ENCODE measurements at places on chromosomes 3 and 15. TPM values are rescaled to one million over a fixed set of nuclear protein-coding genes. Genes with fewer than 3 reads are reported as not detected.
A peak's percentile ranks its signal among the peaks of the same experiment; 100 is the strongest.

ST8SIA2 gene
- total RNA-seq, result not detected

SLC6A20 gene
- total RNA-seq, result 10.2 TPM

UBAP1L gene
- 5.4 TPM for total RNA-seq

GRCh38 chr3:192489579-192489978 lies 237.8 kb downstream of the FGF12 start:
- no peak for DNase-seq

GHSR gene
- not detected for total RNA-seq

DNA sequence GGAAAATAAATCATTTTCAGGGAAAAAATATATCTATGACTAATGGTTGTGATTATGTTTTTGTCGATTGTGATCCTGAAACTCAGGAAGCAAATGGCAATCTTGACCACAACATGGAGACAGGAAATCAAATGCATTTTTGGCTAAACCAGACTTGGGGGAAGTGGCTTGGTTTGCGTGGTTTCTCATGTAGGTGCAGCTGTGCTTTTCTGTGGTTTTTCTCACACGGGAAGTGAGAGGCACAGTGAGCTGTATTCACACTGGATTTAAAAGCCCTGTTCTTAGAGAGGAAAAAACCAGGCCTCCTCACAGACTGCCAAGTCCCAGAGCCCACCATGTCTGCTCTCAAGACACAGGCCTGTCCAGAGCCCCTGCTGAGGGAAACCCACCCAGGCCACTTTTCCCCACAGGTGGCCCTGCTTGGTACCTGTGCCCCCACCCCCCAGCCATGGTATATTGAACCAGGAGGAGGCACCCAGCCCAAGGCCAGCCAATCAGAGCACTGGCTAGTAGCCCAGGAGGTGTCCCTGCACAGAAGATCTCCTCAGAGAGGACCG lies 46.1 kb downstream of the BTD start:
- no peak for DNase-seq

- no peak for DNase-seq
Measured at GRCh38 chr3:35638980-35639253, 408 bp upstream of the ARPP21 start.

DNA sequence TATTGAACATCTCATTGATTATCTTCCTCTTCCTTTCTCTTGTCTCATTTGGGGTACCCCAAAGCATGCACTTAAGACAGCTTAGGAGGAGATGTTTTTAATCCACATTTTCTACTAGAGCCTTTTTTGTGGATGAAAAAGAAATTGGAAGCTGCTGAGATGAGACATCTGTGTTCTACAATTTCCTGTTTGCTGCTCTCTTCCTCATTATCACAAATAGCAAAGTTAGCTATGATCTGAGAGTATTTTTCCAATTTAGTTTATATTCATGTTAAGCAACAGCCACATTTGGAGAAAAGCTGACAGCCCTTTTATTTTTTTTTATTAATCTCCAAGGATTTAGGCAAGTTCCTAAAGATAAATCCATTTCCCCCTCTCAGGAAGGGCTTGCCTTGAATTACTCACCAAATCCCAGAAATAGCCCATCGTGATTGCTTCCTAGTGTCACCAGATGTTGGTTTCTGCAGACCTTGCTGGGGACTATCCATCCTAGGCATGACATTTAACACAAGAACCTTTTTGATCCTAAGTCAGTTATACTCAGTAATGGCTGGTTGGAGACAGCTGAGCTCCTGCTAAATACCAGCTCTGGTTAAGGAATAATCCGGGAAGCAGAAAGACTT lies 70.8 kb upstream of the FILIP1L start:
- DNase-seq, result peak; percentile 63

DNA sequence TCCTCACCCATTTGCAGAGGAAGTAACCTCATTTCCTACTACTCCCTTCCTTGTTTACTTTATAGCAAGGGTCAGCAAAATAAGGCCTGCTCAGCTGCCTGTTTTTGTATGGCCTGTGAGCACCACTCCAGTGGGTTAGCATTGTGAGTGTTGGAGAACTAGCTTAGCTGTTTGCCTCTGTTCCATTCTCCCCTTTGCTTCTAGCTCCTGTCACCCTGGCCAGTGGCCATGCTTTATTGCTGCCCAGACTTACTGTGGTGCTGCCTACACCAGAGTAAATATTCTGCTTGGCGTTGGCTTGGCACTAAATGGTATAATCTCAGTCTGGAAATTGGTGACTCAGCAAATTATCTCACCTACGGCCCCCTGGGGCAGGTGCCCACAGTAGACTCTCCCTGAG lies 8.8 kb downstream of the PDCD6IP start:
- no peak for DNase-seq

DNA sequence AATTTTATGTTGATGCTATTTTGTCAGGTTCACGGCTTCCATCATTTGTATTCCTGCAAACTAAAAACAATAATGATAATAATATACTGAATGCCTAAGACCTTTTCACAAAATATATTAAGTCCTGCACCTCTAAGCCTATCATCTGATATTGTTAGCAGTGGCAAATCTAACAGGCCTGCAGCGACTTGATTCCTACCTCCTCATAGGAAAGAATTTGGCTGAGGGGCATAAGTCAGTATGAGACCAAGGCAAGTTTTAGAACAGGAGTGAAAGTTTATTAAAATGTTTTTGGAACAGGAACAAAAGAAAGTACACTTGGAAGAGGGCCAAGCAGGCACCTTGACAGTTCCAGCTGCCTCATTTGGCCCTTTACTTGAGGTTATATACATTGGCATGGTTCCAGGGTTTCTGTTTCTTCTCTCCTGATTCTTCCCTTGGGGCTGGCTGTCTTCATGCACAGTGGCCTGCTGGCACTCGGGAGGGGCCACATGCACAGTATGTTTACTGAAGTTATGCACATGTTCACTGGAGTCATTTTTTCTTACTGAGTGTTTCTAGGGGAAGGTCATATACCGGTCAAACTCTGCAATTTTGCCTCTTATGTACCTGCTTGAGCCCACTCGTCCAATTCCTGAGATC lies 418.1 kb downstream of the EPHA6 start:
- peak; percentile 53 for DNase-seq

GRCh38 chr15:58077427-58077826 lies 11.9 kb upstream of the ALDH1A2 start:
- no peak for DNase-seq

DNA sequence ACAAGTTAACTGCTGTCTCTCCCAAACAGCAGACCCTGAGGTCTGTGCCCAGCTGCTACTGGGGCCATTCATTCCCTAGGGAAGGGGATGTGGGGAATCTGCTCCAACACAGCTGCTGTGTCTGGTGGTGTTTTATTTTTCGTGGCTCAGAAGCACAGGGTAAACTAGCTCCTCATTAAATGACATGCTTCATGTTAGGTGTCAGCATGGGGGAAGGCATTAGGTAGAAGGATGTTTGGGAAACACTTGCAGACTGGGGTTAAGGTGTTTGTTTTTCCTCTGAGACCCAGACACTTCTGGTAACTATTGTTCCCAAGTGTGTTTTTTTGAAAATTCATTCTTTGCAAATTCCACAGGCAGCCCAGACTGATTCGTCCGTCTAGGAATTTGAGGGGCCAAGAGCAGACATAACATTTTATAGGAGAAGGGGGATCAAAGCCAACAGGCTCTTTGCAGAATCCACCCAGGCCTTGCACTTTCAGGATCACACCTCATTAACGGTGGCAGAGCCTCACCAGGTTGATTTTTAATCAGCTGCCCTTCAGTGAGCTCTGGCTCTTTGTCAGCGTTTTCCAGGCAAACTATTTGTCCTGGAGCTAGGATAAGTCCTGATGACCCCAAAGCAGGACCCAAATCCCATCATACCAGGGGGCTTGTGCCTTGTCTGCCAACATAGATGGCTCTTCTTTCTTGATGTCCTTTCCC lies 65.4 kb upstream of the ITGA11 start:
- DNase-seq, result no peak

LEKR1 gene
- 5.4 TPM for total RNA-seq

DNA sequence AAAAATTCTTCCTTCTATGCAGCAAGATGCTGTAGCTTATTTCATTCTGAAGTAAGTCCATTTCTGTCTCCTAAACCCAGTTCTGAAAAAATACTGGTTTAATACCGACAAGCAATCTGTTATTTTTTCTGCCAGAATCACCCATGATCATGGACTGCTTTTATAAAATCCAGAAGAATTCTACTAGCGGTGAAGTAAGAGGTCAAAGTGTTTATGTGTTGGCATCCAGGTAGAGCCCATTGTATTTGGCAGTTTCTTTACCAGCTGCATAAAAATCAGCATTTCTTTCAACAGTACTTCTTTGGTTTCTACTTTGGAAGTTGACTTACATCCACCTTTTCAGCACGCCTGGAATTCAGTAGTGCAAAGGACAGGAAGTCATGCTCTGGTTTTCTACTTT lies 484.8 kb downstream of the NAALADL2 start:
- DNase-seq, result no peak

DNA sequence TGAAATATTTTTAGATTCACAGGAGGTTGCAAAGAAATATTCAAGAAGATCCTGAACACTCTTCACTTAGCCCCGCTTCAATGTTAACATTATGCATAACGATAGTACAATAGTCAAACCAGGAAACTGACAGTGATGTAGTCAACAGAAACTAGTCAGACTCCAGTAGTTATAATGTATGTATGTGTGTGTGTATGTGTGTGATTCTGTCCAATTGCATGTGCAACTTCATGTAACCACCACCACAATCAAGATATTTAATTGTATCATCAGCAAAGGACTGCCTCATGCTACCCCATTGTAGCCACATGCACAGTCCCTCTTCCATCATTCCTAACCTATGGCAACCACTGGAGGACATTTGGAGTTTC lies 77.9 kb downstream of the APBA2 start:
- DNase-seq, result no peak

NME9 gene
- total RNA-seq, result 9.8 TPM

Measured in lung (tissue), 17 donors.